BJ (cell line): ENCODE measurements at places on chromosomes 11 and 22. TPM values are rescaled to one million over a fixed set of nuclear protein-coding genes. Genes with fewer than 3 reads are reported as not detected.

DNA sequence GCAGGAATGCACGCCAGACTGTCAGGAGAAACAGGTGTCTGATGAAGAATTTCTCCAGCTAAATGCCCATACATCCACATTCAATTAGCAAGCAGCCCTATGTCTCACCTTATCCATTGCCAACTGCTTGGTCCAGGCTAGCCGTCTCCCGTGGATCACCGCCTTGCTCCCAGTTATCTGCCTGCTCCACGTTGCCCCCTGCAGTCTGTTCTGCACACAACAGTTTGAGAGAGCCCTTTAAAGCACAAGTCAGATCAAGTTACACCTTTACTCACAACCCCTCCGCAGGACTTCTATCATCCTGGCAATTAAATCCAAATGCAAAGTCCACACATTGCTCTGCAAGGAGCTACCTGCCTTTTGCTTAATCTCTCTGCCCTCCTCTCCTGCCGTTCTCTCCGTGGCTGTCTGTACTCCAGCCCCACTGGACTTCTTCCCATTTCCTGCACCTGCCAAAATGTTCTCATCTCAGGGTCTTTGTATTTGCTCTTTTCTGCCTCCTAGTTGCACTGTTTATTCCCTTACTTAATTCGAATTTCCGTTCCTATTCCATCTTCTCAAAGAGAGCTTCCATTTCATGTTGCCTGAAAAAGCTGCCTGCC, 185.3 kb upstream of the LARGE1 start:
- DNase-seq = no peak

DNA sequence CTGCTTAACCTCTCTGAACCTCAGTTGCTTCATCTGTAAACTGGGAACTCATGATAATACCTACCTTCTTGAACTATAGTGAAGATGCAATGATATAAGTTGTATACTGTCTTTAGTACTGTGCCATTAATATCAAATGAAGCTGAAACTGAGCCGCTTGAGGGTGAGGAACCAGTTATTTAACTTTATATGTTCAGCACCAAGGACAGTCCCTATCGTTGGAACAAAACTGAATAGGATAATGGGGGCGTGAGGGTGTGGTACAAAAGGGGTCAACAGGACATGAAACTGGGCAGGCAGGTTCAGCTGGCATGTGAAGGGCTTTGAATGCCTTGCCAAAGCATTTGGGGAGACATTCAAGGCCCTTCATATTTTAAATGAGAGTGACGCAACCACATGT, 112.6 kb downstream of the C11orf91 start:
- no peak for DNase-seq

DNA sequence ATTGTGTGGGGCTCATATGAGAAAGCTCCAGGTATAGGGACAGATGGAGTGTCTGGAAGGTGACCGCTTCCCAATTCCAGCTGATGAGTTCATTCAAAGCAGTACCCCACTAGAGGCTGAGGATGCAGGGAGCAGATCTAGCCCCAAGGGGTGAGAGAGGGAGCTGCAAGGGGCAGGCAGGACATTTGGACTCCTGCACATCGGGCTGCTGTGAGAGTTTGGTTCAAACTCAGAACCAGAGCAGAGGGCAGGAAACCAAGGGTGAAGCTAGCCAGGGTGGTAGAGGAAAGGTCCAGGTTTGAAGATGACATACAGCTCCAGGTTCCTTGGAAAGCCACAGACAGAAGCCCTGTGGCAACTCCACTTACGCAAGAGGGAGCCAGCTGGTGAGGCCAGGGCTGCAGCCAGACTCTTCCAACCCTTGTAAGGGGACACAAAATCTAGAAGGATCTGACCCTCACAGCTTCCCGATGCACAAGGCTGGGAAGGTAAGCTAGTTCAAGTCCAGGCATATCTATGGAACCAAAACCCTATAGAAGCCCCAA, 1.9 kb downstream of the CSNK2A3 start:
- no peak for DNase-seq

GRCh38 chr11:123195188-123196059, at the start of gene CLMP:
Gene CLMP, minus strand, starts transcription at chr11:123195248. Its CDS starts 308 bp downstream, at chr11:123194940.
- no peak for DNase-seq

Gene CASP5
- not detected in 2 replicates for polyA plus RNA-seq

Gene RFPL1
- polyA plus RNA-seq = not detected in 2 replicates
